ENCODE measurements at places on chromosomes 6 and 20. TPM values are rescaled to one million over a fixed set of nuclear protein-coding genes. Genes with fewer than 3 reads are reported as not detected.

The TMC2 gene
- total RNA-seq: not detected

The RSPO4 gene
- not detected for total RNA-seq

The MAFB gene
- 0.09 TPM for total RNA-seq

The CDS2 gene
- total RNA-seq: 62.2 TPM

DNA sequence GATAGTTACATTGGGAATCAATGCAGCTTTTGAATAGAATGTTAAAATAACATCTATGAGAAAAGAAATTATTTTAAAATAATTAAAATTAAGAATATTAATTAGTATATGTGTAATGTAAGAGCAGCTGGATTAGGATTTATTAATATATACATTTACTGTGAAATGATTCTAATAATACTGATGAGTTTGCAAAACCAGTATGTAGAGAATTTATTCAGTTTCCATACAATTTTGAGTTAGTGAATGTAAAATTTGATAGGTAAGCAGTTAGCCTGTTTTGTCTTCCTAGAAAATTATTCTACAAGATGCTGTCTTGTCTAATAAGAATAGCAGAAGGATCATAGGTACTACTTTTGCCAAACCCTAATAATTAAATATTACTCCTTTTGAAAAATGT is 70.6 kb downstream of the STXBP5 start:
- no peak for DNase-seq
- H3K36me3 ChIP-seq: peaks cover 41% of the 10 kb centered on the region
- no peak overlapping the region for H3K27ac ChIP-seq
- H3K4me3 ChIP-seq: no peak overlapping the region

DNA sequence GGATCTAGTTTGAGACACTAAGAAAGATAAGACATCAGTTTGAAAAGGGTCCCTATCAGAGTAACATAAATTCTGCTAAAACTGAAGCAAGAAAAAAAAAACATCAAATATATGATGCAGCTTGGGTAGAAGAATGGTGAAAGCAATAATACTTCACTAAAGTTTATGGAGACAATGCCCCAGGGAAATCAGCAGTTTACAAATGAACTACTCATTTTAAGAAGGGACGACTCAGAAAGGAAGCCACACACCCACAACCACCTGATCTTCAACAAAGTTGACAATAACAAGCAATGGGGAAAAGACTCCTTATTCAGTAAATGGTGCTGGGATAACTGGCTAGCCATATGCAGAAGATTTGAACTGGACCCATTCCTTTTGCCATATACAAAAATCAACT is 143.5 kb downstream of the TPBG start:
- H3K27ac ChIP-seq: no peak overlapping the region
- H3K4me1 ChIP-seq: peaks cover 3% of the 10 kb centered on the region
- no peaks in the 10 kb centered on the region for H3K36me3 ChIP-seq
- no peak overlapping the region for H3K4me3 ChIP-seq
- DNase-seq: no peak

- peaks cover 7% of the 10 kb centered on the region for H3K4me1 ChIP-seq
- H3K4me3 ChIP-seq: no peak overlapping the region
- no peak overlapping the region for H3K27ac ChIP-seq
- no peak for DNase-seq
Observed at GRCh38 chr6:140670021-140670420, 1295.6 kb upstream of the CITED2 start.

DNA sequence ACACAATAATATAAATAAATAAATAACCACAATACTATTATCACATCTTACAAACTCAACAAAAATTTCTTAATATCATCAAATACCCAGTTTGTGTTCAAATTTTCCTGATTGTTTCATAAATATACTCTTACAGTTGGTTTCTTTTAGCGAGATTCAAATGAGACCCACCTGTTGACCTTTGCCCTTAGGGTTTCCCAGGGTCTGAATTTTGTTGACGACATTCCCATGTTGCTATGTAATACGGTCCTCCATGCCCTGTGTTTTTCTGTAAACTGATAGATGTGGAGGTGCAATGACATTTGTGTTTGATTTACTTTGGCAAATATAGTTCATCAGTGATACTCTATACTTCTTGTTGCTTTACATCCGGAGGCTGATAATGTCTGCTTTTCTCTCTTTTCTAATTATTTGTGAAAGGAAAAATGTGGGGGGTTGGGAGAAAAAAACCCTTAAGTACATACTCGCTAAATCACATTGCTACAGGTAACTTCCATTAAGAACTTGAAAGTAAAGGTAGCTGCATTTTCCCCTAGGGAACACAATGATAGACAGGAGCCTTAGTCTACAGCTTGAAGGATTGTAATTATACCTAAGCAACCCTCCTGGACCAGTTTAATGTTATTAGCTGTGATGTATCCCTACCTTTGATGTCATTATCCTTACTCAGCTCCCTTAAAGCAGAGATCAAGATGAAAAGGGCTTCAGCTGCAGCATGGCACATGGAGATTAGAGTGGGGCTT is 6.6 kb downstream of the MOG start:
- no peak for DNase-seq
- no peak overlapping the region for H3K27ac ChIP-seq
- no peaks in the 10 kb centered on the region for H3K36me3 ChIP-seq
- no peaks in the 10 kb centered on the region for H3K4me1 ChIP-seq
- H3K4me3 ChIP-seq: no peak overlapping the region

DNA sequence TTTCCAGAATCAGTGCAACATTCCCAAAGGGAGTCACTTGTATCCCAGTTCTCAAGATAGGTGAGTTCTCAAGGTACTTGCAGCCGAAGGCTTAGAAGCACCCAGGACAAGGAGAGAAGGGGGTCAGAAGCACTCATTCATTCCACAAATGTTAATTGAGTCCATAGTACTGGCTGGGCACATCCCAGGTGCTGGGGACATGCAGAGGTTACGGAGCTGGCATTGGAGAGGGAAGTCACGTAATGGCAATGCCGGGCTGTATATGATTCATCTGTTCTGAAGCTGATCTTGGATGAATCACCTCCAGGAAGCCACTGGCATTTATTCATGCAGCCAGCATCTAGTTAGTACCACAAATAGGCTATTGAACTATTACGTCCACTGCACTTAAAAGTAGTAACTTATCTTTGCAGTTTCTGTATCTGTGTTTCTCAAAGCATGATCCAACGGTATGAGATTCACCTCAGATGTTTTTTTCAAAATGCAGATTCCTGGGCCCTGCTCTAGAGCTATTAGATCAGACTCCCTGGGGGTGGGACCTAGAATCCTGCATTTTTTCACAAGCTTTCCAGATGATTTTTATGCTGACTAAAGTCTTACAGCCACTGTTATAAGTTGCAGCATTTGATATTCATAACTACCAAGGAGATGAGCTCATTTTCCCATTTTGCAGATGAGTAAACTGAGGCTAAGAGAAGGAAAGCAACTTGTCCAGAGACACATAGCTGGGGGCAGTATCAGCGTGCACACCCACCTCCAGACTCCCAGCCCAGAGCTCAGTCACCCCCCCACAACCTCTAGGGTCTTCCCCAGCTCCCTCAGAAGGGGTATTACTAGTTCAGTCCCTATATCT is 44.1 kb upstream of the ID1 start:
- H3K36me3 ChIP-seq: peaks cover 34% of the 10 kb centered on the region
- no peak overlapping the region for H3K4me3 ChIP-seq
- H3K27ac ChIP-seq: no peak overlapping the region
- DNase-seq: no peak
- no peaks in the 10 kb centered on the region for H3K27me3 ChIP-seq
